ENCODE measurements at places on chromosomes 6 and 20.

- DNase-seq, result no peak
These were observed 350.8 kb upstream of the RSPO3 start for GRCh38 chr6:126767711-126768110.

DNA sequence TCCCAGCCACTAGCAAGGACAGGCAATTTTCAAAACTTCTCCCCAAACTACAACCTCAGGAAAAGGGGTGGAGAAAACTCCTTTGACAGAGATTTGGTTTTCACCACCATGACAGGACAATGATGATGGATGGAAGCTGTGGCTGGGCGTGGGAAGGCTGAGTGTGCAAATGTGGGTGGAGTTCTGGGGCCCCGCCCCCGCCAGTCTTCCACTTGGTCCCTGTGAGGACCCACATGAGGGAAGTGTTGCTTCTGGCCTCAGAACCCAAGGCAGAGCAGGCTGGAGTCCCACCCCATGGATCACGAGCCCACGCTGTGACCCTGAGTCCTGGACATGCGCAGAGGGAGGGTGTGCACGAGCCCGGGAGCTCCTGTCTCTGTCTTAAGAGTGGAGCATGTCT, 21.5 kb upstream of the MRGBP start:
- DNase-seq, result no peak

DNA sequence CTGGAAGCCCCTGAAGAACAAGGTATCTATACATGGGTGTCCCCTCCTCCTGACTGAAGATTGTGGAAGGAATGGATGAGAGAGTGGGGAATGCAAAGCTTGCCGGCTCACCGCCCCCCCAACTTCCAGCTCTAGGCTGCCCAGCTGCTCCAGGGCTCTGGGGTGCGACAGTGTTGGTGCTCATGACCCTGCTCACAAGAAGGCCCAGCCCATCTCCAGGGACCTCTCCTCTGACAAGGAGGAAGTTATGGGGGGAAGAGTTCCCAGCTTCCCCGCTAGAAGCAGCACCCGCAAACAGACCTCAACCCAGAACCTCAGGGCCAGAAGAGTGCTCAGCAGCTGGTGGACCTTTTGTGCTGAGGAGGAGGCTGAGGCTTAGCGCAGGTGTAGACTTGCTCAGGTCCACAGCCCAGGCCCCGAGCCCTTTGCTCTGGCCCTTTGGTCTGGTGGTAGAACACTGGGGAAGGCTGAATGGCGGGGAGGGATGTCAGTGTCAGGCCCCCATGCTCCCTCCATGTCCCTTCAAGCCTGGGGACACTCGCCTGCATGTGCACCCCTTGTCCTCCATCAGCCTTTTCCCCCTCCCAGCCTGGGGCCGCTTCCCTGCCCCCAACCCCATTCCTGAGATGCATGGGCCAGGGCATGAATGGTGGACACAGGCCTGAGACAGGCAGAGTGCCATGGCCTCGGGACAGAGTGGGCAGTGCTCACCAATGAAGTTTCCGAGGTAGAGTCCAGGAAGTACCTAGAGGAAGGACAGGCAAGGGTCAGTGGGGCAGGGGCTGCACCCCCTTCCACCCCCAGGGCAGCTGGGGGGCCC, 1.3 kb downstream of the DUSP15 start:
- DNase-seq, result no peak

DNA sequence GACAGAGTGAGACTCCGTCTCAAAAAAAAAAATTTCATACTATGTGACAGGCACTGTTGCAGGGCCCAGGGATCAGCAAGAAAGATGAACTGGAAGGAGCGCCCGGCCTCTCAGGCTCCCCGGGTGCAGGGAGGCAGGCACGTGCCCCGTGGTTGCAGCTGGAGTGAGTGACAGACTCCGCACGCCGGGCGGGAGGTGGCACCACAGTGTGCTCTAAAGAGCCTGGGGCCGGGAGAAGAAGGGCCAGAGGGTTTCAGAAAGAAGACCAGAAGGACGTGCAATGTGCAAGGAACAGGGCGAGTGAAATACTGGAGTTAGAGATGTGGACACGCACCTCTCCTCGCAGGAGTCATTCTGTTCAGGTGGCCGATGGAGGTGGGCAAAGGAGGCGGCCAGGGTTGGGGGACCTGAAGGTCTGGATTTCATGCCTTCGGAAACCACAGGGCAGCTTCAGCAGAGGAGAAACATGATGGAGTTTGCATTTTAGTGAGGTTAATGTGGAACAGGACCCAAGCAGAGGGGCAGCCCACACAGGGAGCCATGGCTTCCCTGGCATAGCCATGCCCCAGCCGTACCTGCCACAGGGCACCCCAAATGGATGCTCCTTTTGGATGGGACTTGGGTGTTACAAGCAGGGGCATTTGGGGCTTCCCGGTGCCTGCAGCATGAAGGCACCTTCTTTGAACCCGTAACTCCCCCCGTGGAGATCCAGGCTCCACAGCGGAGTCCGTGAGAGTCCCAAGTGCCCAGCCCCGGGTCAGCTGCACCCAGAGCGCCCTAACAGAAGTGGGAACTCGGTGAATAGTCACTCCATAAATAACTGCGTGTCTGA, 226.2 kb downstream of the ERMARD start:
- DNase-seq, result no peak

GRCh38 chr6:159722655-159723054, 4.7 kb upstream of the WTAP start:
- DNase-seq, result no peak

DNA sequence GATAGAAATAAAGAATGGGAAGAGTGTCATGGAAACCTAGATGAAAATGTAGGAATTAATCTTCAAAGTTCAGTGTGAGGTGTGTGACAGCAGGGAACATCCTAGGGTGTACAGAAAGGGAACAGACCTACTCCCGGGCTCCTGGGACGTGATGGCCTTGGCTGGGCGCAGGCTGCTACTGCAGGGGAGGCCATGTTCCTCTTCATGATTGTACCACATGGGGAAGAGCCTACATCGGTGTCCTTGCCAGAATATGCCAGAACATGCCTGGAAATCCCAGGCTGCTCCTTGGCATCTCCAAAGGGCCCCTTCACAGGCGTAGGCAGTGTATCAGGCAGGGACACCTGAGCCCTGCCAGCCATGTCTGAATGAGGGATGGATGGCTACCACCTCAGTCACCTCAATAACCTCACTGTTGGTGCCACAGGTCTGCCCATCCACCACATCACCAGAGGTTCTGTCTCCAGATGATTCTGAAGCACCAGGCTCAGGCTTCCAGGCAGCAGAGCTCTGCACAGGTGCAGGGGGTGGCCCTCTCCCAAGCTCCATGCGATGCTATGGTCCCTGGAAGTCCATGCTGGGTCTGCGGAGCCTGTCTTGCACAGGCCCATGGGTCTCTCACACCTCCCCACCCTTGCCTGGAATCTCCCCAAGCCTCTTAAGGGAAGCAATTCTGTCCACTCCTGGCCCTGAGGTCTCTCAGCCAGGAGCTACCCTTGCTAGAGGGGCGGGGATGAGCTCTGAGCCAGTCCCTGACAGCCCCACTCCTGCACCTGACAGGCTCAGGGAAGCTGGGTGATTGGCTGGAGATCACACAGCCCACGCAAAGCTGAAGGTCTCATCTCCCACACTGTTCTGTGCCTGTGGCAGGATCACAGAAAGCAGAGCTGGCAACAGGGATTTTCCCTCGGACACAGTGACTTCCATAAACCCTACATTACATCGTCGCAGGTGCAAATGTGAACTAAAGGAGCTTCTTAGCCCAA, 20.2 kb downstream of the RAMACL start:
- no peak for DNase-seq

DNA sequence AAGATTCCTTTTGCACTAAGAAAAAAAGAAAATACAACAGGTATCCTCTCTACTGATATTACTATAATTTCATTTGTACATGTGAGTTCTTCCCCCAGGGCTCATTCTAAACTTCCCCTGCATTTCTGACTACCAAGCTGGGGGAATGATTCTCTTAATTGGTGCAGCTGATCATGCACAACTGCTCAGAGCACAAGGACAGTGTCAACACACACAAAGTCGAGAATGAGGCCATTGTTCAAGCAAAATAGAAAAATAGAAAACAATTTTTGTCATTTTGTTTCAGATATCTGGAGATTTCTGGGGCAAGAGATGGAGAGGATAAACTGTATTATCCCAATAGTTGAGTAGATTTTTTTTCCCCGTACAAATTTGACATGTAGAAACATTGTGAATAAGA, 236.3 kb downstream of the HAO1 start:
- no peak for DNase-seq

All from stimulated activated CD8-positive, alpha-beta memory T cell treated with anti-CD3 and anti-CD28 coated beads, Interleukin-4, amount 100 ng/mL, for 24 hours (primary cell).